ENCODE measurements at places on chromosomes 12 and 14.
A peak's percentile ranks its signal among the peaks of the same experiment; 100 is the strongest.

GRCh38 chr14:55835985-55836384 is 256.0 kb downstream of the KTN1 start:
- DNase-seq = no peak

DNA sequence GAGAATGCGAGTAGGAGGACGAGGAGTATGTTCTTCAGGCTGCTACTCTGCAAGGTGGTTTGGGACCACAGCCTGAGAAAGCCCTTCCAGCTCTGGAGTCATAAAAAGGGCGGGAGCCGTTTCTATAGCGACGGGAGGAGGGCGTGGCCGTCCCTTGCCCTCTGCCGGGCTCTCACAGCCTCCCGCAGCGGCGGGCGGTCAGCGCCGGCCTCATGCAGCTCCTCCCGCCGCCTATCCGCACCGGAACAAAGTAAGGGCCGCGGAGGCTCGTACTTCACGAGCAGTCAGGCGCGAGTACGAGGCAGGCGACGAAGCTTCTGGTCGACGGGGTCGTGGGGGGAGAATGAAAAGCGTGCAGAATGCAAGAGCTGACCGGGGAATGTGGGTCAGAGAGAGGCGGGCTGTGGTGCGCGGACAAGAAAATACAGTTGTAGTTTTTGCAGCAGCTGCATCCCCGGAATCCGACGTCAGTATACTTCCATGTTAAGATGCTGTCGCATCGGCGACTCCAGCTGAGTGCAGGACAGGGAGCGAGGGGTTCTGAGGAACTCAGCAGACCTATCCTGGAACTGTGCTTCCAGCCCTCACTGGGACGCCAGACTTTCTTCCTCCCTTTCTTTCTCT is at the start of gene DYRK4:
Gene DYRK4 (plus strand): TSS at position 175 of the 624 bp plus-strand sequence. CDS start 38 bp downstream, at position 213.
- DNase-seq = no peak

DNA sequence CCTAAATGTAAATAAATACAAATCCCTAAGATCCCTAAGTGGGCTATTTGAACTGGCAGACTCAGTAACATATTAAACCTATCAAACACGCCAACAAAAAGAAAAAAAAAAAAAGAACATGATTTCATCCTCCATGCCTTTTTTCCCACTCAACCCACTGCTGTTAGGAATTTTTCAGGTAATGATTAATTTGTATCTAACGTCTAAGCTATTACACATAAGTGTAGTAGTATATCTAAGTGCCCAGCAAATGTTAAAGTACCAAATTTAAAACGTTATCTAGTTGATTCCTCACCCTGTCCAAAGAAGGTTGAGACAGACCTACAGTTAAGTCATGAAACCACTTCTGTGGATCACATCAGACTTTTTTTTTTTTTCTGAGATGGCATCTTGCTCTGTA is 16.4 kb upstream of the ARID4A start:
- DNase-seq = no peak

- no peak for DNase-seq
Measured at GRCh38 chr14:96710060-96710666, 87.0 kb upstream of the VRK1 start.

DNA sequence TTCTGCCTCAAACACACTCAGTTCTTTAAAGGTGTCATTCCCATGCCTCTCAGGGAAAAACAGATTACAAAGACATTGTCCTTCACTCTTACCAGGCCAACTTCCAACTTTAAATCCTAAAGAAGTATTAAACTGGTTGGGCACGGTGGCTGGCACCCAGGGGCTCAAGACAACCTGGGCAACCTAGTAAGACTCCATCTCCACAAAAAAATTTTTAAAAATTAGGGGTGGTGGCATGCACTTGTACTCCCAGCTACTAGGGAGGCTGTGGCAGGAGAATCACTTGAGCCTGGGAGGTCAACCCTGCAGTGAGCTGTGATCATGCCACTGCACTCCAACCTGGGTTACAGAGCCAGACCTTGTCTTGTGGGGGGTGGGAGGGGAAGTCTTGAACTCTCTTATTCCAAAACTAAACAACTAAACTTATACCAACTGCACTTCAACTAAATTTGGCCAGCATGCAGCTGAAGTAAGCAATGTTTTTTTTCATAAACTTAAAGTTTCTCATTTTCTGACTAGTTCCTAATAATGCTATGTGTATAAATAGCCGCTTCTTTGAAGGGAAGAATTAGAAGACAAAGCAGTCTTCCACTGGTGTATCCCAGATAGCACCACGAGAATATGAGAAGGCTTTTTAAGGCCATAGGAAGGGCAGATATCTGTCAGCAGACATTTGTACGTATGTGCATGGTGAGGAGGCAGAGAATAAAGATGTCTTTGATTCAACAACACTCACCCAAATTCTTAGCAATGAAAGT is 2.4 kb downstream of the SLC11A2 start:
- DNase-seq = no peak

DNA sequence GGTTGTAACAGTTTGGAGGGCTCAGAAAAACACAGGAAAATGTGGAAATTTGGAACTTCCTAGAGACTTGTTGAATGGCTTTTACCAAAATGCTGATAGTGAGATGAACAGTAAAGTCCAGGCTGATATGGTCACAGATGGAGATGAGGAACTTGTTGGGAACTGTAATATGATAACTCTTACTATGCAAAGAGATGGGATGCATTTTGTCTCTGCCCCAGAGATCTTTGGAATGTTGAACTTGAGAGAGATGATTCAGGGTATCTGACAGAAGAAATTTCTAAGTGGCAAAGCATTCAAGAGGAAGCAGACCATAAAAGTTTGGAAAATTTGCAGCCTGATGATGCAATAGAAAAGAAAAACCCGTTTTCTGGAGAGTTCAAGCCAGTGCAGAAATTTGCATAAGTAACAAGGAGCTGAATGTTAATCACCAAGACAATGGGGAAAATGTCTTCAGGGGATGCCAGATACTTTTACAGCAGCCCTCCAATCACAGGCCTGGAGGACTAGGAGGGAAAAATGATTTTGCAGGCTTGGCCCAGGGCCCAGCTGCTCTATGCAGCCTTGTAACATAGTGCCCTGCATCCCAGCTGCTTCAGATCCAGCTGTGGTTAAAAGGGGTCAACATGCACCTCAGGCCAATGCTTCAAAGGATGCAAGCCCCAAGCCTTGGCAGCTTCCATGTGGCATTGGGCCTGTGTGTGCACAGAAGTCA is 572.7 kb upstream of the ATP2B1 start:
- no peak for DNase-seq

- DNase-seq = no peak
Measured at GRCh38 chr12:88108021-88108420, 33.9 kb downstream of the CEP290 start.

- no peak for DNase-seq
Measured at GRCh38 chr12:122423258-122424165, 1.0 kb upstream of the CLIP1 start.

DNA sequence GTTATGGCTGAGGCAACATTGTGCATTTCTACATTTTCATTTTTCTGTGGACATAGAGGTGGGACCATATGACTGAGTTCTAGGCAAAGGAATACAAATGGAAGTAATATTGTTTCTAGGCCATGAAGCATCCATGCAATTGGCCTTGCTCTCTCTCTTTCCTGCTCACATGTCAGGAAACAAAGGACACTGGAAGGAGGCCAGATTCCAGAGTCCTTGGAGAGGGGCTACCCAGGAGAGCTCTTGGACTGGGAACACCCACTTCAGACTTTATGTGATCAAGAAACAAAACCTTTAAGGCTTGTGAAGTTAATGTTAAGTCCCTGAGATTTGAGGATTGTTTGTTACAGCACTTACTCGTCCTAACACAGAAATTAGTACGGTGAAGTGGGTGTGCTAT is 32.8 kb downstream of the PDZRN4 start:
- no peak for DNase-seq

- no peak for DNase-seq
Measured at GRCh38 chr12:31517994-31518393, 72.9 kb downstream of the DENND5B start.

GRCh38 chr14:54556535-54556934 is 10.4 kb upstream of the SAMD4A start:
- DNase-seq = no peak

DNA sequence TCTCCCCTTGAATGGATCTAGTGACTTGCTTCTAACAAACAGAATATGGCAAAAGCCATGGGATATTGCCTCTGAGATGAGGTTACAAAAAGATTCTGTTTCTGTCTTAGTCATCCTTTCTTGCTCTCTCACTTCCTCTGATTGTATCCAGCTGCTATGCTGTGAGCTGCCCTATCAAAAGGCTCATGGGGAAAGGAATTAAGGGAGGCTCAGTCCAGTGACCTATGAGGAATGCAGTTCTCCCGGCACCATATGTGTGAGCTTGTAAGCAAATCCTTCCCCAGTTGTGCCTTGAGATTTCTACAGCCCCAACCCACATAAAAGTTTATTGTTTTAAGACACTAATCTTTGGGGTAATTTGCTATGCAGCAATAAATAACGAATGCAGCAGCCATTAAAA is 183.1 kb downstream of the KLHL28 start:
- no peak for DNase-seq

- DNase-seq = no peak
Measured at GRCh38 chr12:66398931-66399910, 96.9 kb downstream of the HELB start.

- no peak for DNase-seq
Measured at GRCh38 chr14:75888945-75889344, 92.8 kb downstream of the TGFB3 start.

DNA sequence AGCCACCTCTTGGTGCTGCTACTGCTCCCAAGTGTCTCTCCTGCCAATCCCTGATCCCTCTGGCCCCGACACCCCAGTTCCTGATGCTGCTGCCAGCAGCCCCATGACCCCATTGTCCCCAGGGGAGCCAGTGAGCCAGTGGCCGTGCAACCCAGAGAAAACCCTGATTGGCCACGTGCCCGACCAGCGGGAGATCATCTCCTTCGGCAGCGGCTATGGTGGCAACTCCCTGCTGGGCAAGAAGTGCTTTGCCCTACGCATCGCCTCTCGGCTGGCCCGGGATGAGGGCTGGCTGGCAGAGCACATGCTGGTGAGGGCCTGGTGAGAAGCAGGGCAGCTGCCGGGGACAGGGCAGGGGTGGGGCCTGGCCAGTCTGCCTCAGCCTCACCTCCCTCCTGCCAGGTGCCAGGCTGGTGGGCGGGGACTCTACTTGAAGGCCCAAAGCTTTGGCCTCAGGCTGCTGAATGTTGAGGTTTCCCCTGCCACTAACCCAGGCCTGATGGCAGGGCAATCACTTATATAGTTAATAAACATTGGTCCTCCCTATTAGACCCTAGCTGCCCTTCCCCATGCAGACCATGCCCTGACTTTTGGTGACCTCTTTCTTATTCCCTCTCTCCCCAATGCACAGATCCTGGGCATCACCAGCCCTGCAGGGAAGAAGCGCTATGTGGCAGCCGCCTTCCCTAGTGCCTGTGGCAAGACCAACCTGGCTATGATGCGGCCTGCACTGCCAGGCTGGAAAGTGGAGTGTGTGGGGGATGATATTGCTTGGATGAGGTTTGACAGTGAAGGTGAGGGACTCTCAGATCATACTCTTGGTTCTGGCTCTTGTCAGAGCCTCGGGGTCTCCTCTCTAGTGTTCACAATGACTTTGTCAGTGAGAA is 5.1 kb downstream of the PCK2 start:
- no peak for DNase-seq

DNA sequence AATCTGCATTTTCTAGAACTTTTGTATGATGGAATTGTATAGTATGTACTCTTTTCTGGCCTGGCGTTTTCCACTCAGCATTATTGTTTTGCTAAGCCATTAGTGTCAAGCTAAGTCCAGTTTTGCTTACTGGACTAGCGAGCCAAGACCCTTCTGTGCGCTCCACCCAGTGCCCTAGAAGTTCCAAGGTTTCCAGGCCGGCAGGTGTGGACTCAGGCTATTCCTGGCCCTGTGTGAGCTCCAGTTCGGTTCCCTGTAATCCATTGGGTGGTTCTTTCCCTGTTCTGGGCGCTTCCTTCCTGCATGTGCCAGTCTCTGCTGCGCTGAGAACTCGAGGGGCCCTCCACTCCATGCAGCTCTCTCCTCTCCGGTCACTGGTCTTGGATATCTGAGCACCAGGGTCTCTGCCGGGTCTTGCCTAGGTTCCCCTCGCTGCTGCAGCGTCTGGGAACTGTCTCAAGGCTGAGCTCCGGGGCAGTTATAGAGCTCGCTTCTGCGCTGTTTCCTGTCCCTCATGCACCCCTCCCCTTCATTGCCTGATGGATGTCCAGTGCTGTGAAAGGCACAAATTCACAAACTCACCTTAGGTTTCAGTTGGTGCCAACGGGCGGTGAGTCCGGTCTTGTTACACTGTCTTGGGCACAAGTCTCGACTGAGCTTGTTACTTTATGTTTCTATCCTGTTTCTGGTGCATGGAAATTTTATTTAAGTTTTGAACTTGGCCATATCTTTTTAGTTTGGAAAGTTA is 100.8 kb downstream of the ADGRD1 start:
- no peak for DNase-seq

DNA sequence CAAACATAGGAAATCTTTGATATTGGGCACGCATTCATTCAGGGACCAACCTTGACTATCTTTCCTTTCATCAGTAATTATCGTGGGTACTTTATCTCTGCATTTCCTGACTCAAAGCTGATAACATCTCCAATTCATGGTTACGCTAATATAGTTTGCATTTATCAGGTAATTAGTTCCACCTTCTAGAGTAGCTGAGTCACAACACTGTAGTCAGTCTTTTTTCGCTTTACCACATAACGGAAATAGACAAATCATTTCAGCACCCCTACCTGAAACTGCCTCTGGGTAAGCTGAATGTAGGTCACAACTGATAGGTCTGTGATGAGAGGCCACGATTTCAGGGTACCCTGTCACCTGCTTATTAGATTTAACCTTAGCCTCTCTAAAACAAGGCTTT is 36.7 kb upstream of the IL22 start:
- peak; percentile 33 for DNase-seq

DNA sequence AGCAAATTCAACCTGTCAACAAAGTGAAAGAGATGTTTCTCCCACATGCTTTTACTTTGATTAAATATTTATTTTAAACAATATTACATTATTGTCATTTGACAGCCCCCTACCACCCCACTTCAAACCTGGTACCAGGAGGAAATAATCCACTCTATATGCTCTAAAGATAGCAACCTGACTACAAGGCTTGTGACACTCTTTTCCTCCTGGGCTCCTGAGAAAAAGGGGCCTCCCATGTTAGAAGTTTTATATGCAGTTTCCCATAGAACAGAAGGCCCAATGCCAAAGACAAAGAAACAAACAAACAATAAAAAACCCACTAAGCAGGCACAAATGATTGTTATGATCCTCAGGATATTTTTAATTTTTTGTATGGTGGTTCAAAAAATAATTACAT is 73.6 kb downstream of the RPS29 start:
- DNase-seq = no peak

- no peak for DNase-seq
Measured at GRCh38 chr12:85296362-85296761, 16.3 kb downstream of the ALX1 start.

- DNase-seq = no peak
Measured at GRCh38 chr12:99250091-99250490, 397.5 kb upstream of the GARIN6 start.

DNA sequence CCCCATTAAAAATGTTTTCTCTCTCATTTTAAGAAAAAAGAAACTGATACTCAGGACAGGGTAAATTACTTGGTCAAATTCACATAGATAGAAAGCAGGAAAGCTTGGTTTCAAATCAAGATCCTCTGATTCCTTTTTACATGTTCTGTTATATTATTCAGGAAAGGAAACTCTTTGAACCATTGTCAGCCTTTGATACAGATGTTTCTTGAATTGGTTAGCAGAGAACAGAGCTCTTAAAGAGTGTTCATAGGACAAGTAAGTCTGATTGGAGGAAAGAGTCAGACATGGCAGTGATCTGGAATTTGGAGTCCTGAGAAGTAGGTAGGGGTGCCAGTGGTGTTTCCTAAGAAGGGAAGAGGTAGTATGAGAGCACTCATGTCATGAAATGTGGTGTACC is 165.2 kb upstream of the BCL2L14 start:
- DNase-seq = no peak

- peak; percentile 24 for DNase-seq
Measured at GRCh38 chr14:51095854-51096823, 1.2 kb upstream of the TRIM9 start.

All from activated naive CD8-positive, alpha-beta T cell treated with anti-CD3 and anti-CD28 coated beads for 36 hours (primary cell).